ENCODE measurements at places on chromosomes 16 and 17.

GRCh38 chr16:85570735-85571562, 42.2 kb upstream of the GSE1 start:
- peak; percentile 57 for DNase-seq

DNA sequence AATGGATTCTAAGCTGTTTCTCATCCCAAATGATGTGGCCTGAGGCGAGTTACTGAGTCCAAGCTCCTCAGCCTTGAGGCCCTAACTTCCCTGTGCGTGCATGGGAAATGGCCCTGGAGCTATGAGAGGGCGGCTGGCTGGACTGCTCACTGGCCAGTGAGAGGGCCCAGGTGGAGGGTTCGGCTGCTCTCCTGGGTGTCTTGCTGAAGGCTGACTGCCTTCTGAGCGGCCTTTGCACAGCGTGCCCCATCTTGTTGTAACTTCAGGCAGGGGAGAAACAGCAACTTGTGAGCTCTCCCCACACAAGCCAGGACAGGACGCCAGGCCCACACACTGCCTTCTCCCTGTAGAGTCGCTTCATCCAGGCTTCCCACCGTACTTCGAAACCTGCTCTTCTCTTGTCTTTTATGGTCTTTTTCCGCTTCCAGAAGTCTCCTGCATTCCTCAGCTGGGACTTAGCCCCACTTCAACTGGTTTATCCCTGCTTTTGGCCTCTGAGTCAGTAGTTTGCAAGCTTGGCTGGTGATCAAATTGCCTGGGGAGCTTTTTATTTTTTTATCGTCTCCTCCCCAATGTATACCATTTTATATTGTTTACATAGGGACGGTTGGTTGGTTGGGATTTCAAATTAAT, 13.3 kb downstream of the CDH3 start:
- DNase-seq = no peak

GRCh38 chr16:75541236-75541635, 5.3 kb upstream of the CHST5 start:
- no peak for DNase-seq

DNA sequence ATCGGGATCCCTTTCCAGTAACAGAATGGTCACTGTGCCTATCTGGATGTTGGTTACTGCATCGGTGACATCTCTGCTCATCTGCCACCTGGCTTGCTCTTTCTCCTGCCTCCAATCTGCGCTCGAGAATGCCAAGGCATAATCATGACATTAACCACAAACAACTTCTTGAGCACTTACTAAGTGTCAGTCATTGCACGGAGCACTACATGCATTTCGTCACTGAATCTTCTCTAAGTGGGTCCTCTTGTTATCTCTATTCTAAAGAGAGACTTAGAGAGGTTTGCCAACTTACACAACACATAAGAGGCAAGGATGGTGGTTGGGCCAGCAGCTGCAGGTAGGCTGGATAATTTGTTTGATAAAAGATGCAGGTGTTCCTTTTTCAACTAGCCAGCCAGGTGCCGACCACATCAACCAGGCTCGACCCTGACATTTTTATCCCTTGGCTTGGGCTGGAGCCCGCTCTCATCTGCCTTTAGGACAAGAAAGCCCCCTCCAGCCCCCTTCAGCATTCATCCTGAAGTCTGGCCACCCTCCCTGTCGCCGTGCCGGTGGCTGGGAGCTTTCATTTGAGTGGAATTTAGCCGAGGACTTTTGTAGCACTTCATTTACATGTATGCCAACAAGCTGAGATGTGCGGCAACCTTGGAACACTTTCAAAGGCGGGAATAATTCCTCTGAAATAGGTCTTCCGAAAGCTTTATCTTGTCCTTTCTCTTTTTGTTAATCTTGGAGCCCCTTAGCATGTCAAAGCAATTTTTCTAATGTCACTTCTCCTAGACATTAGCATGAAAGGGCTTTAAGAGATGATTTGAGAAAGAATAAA, 89.3 kb upstream of the NKD1 start:
- no peak for DNase-seq

DNA sequence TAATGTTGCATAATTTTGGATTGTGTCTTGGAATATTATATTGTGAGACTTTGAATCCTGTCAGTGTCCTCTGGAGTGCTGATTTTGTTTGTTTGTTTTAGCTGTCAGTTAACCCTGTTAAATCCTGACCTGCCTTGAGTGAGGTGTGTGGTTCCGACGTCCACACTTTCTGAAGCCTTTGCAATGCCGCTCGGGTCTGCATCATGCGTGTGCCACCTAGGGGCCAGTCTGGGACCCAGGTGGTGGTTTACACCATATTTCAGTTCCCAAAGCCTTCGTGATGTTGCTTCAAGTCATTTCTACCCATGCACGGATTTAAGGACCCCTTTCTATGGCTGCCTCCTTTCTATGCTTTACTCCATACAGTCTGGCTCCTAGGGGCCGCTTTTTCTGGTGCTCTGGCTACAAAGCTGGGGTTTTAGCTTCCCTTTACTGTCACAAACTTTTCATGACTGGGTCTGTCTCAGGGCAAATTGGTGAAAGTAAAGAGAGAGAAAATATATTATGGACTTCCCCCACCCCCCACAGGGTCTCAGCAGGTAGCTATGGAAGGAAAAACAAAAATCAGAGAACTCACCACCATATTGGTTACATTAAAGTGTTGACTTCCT, 11.4 kb upstream of the OR4D1 start:
- peak; percentile 61 for DNase-seq

Measured in NAMALWA (cell line).